ENCODE measurements at places on chromosomes 12 and 14. TPM values are rescaled to one million over a fixed set of nuclear protein-coding genes. Genes with fewer than 3 reads are reported as not detected.

IQSEC3 gene
- not detected for total RNA-seq

UNC79 gene
- total RNA-seq = not detected

SNRNP35 gene
- 29.1 TPM for total RNA-seq

GPRC5A gene
- 162 TPM for total RNA-seq

GLTP gene
- total RNA-seq = 23.7 TPM

ZFHX2 gene
- total RNA-seq = not detected

RTL1 gene
- not detected for total RNA-seq

DEPDC4 gene
- total RNA-seq = 1.1 TPM

CLEC2A gene
- not detected for total RNA-seq

FOXG1 gene
- not detected for total RNA-seq

RIPK3 gene
- total RNA-seq = 20.7 TPM

KLRK1 gene
- total RNA-seq = not detected

SLC25A21 gene
- not detected for total RNA-seq

UNC119B gene
- total RNA-seq = 16.7 TPM

GARIN6 gene
- not detected for total RNA-seq

KRT5 gene
- not detected for total RNA-seq

EAPP gene
- total RNA-seq = 9.9 TPM

CLEC4D gene
- total RNA-seq = not detected

PTPN6 gene
- 29.2 TPM for total RNA-seq

TAS2R13 gene
- 0.16 TPM for total RNA-seq

ACRBP gene
- total RNA-seq = 0.31 TPM

HOXC11 gene
- not detected for total RNA-seq

SYCP3 gene
- total RNA-seq = not detected

NELL2 gene
- total RNA-seq = not detected

FGF23 gene
- not detected for total RNA-seq

ANP32D gene
- total RNA-seq = not detected

CD27 gene
- total RNA-seq = 0.23 TPM

AMHR2 gene
- total RNA-seq = not detected

TRHDE gene
- total RNA-seq = not detected

IL23A gene
- 0.36 TPM for total RNA-seq

PLEKHD1 gene
- not detected for total RNA-seq

KRT81 gene
- total RNA-seq = not detected

KLHL33 gene
- not detected for total RNA-seq

FAM90A1 gene
- not detected for total RNA-seq

FSCB gene
- total RNA-seq = not detected

BIN2 gene
- total RNA-seq = 0.42 TPM

ADAM21 gene
- total RNA-seq = not detected

RPS26 gene
- 219 TPM for total RNA-seq

TBX3 gene
- total RNA-seq = 15.6 TPM

TMTC1 gene
- 0.38 TPM for total RNA-seq

GON7 gene
- total RNA-seq = 15.5 TPM

KRT73 gene
- not detected for total RNA-seq

ASCL1 gene
- not detected for total RNA-seq

ST8SIA1 gene
- total RNA-seq = not detected

LAG3 gene
- 0.05 TPM for total RNA-seq

LRRC9 gene
- total RNA-seq = not detected

PSME1 gene
- 164 TPM for total RNA-seq

LALBA gene
- not detected for total RNA-seq
